CD8-positive, alpha-beta memory T cell (primary cell): ENCODE measurements at places on chromosomes 4 and X. TPM values are rescaled to one million over a fixed set of nuclear protein-coding genes. Genes with fewer than 3 reads are reported as not detected.

Gene VAMP7
- 65.4 TPM for polyA plus RNA-seq

Gene C4orf54
- not detected for polyA plus RNA-seq

Gene EDA2R
- not detected for polyA plus RNA-seq

Gene SCLT1
- 7.7 TPM for polyA plus RNA-seq

Gene ESX1
- polyA plus RNA-seq: not detected

Gene DNAAF6
- not detected for polyA plus RNA-seq

Gene FRMPD4
- not detected for polyA plus RNA-seq

Gene HSFX2
- polyA plus RNA-seq: not detected

Gene CFAP47
- polyA plus RNA-seq: not detected

Gene CT45A2
- not detected for polyA plus RNA-seq

Gene RAP2C
- polyA plus RNA-seq: 17.6 TPM

Gene CT45A5
- not detected for polyA plus RNA-seq

GRCh38 chrX:151873096-151873495 lies 39.6 kb upstream of the MAGEA4 start:
- DNase-seq: no peak

- no peak for DNase-seq
Observed at GRCh38 chrX:153477364-153477857, 7.0 kb upstream of the HAUS7 start.

GRCh38 chr4:21827575-21827974 lies 121.0 kb downstream of the KCNIP4 start:
- DNase-seq: no peak

GRCh38 chrX:14351611-14352303 lies 177.6 kb upstream of the GLRA2 start:
- DNase-seq: no peak

GRCh38 chrX:143437439-143437838 lies 79.8 kb downstream of the SPANXN3 start:
- no peak for DNase-seq

DNA sequence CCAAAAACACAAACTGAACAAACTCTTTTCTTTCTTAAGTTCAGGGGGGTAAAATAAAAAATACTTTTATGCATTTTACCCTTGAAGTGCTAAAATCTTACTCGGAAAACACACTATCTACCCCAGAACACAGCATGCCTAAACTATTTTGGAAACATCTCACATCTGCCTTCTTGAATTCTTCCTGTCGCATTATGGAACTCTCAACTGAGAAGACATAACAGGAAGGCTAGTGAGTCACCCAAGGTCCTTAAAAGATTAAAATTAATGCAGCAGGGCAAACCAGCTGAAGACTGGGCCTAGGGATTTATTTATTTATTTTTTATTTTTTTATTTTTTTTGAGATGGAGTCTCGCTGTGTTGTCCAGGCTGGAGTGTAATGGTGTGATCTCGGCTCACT lies 208.2 kb downstream of the APBB2 start:
- no peak for DNase-seq

DNA sequence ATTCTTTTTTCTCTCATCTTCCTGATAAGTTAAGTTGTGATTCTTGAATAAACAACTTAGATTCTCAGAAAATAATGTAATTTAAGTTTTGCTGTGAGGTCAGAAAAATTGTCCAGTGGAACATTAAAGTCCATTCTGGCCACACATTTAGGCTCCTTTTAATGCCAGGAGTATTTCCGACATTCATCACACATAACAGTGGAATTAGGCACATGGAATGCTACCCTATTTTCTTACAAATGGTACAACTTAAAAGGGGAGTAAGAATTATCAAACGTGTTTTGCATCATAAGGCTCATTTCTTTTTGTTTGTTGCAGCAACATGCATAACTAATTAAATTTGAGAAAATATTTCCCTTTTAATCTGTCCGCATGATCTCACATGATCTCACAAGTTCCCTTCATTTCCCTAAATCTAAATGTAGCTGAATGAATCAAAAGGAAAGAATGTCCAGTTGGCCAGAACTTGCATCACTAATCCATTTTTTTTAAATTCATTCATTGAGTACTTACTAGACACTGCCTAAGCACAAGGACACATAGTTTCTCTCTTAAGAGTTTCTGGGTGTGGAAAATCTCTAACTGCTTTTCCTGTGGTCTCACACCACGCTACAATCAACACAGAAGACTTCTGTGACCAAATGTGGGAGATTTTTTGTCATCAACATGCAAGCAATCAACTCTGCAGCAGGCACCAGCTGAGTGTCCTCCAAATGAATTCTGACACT lies 22.0 kb downstream of the SPARCL1 start:
- no peak for DNase-seq

- no peak for DNase-seq
Observed at GRCh38 chr4:59223292-59223941, 1976.7 kb upstream of the ADGRL3 start.

- DNase-seq: no peak
Observed at GRCh38 chr4:106299977-106300376, 16.0 kb downstream of the TBCK start.

GRCh38 chr4:4625488-4625887 lies 83.6 kb upstream of the STX18 start:
- no peak for DNase-seq

- no peak for DNase-seq
Observed at GRCh38 chrX:68647156-68647957, at the start of gene STARD8. Gene STARD8, plus strand, starts transcription at chrX:68647666. Its CDS starts 217 bp downstream, at chrX:68647883.

GRCh38 chr4:152981278-152981677 lies 45.2 kb downstream of the FHDC1 start:
- no peak for DNase-seq

DNA sequence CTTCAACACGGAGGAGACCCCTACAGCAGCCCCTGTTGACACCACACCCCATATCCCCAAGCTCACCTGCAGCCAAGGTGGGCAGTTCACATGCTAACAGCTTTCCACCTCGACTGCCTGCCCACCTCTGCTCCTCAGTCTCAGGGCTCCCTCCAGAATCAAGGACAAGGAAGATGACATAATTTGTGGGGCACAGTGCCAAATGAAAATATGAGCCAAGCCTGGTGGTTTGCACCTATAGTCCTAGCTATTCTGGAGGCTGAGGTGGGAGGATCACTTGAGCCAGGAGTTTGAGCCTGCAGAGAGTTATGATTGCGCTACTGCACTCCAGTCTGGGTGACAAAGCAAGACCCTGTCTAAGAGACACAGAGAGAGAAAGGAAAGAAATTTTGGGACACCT lies 516.3 kb downstream of the BCOR start:
- DNase-seq: no peak

DNA sequence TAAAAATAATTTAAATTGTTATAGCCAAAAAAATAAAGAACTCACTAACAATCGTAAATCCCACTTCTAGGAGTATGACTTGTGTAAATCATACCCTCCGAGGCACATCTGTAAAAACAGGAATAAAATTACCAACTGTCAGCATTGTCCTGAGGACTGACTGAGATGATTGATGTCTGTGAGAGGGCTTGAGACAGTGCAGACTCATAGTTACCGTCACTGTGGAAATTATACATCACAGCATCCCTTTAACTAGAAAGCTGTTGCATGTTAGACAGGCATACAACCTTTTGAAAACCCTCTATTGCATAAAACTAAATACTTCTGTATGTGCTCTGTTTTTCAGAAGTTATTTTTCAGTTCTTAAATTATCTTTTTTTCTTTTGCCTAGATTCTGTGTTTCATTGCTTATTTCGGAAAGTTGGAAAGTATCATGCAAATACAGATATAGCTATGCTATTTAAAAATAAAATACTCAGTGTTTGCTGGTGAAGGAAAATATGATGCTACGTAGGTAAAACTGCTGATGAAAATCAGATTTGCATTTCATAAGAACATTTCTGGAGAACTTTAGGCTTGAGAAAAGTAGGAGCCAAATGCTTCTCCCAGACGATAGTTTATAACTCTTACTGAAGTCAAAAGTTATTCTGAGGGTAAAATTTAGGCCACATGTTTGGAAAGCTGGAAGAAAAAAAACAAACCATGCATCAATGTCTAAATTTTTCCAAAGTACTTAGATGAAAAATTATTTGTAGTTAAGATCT lies 13.6 kb upstream of the RBPJ start:
- DNase-seq: no peak

GRCh38 chrX:9604111-9604907 lies 139.5 kb downstream of the TBL1X start:
- no peak for DNase-seq

DNA sequence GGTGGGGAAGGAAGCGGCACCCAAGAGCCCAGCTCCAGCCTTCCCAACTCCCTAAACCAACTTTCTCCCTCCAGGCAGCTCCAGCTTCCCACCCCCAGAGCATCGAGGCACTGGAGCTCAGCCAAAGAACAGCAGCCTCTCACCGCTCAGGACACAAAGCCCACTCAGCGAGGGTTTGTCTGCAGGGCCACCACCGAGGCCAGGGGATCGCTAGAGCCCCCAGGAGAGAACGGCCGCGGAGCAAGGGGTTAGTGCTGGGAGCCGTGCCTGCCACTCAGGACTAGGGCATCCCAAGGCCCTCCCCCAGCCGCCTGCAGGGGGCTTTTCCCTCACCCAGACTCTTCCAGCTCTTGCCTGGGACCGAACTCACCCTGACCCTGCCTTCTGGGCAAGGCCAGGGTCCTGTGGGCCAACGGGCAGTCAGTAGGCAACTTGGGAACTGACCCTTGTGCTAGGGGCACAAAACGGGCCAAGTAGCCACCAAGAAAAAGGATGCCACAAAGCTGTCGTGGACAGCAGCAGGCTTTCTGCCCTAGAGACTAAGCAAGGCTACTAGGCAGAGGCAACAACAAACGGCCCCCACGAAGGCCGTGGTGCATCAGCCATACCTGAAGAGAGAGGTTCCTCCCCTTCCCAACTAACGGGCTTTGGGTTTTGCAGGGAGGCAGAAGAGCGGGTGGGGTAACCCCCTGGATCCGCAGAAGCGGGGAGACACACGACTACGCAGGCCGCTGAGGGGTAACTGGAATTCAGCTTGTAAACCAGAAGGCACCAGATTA lies 2.3 kb downstream of the HCFC1 start:
- no peak for DNase-seq

DNA sequence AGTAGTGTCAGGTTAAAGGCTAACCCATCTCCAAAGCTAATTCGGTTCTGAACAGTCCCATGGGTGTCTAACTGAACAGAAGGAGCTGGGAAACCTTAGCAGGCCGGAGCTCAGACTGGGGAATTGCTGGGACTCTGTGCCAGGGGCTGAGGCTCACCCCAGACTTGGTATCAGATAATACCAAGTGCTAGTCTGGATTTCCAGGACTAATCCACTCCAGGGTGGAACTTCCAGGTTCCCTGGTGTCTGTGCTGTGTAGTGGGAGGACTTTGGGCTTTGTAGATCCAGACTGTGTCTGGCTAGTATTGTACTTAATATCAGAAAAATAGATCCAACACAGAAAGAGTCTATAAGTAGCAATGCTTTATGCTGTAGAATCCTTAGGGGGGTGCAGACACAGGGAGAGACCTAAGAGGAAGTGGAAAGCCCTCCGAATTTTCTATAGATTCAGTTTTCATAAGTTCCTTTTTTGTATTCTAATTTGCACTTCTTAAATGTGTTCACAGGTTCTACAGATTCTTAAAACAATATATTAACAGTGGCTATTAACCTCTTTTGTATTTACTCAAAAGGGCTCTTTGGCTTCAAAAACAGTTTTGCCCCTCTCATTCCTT lies 4.1 kb downstream of the ZNF827 start:
- no peak for DNase-seq

DNA sequence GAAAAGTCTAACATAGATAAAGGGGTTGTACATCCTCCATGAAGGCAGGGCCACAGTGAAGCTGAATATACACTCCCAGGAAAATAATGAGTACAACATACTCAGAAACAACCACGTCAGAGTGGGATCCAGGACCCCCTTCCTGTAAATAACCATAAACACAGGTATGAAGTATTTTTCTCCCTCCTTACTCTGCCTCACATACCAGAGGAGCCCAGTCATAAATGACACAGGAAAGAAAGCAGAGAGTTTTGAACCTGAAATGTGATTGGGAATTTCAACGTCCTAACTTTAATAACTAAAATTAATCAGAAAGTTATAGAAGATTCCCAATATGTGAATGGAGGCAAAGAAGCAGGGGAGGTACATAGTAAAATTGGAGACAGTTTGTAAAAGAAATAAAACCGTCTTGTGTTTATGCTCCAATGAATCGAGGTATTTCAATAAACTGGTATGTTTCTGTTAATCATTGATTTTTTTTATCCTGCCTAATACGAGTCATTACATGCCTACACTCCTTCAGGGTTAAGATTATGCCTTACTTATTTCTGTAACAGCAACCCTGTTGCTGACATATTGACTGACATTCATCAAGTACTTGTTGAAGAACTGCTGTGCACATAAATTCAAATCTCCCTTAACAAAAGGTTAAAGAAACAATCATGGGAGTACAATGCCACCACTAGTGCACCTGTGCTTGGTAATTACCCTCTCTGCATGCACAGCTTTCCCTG lies 431.3 kb downstream of the KCNIP4 start:
- no peak for DNase-seq

DNA sequence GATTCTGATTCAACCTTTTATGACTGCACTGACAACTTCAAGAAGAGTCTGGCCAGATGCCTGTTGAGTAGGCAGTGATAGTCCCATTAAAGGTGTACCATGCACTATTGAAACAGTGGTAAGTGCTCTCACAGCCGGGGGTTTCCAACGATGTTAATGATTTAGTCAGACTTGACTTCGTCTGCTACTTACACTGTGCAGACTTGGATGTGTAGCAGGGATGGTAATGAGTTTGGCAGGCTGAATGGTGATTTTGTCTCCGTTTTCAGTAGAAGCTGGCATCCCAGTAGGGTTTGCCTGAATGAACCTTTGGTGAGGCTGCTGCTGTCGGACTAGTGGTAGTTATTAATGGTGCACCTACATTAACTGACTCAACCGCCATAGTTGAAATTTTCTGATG lies 52.0 kb upstream of the TMSB15B start:
- DNase-seq: no peak

DNA sequence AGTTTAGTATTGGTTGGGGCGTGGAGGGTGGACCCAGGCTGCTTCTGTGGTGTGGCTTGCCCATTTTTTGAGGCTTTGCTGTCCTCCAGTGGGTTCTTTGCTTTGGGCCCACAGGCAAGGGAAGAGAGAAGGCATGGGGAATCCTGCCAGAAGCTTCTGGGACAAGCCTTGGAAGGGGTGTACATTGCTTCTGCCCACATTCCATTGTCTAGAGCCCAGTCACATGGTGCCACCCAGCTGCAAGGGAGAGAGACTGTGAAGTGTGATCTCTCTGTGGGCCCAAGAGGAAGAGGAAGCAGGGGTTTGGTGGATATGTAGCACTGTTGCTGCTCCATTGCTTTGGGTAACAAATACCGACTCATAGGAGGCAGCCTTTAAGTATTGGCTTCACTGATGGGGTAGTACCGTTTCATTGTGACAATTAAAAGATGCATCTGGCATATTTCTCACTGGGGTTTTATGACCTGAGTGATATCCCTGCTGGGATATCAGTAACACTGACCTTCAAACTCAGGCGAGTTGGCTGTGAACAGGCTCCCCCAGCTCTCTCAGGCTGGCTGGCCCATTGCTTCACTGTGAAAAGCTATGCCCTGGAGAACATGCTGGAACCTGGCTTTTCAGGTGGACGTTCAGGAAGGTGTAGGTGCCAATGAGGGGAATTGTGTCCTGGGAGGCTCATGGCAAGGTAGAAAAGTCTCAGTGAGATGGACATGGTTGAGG lies 85.9 kb downstream of the CLDN34 start:
- no peak for DNase-seq
